ENCODE measurements at places on chromosomes 4 and X. TPM values are rescaled to one million over a fixed set of nuclear protein-coding genes. Genes with fewer than 3 reads are reported as not detected.
A peak's percentile ranks its signal among the peaks of the same experiment; 100 is the strongest.

- no peak overlapping the region for H3K27ac ChIP-seq
- DNase-seq, result no peak
These were observed 243.1 kb upstream of the FTHL17 start for GRCh38 chrX:31314921-31315320.

DNA sequence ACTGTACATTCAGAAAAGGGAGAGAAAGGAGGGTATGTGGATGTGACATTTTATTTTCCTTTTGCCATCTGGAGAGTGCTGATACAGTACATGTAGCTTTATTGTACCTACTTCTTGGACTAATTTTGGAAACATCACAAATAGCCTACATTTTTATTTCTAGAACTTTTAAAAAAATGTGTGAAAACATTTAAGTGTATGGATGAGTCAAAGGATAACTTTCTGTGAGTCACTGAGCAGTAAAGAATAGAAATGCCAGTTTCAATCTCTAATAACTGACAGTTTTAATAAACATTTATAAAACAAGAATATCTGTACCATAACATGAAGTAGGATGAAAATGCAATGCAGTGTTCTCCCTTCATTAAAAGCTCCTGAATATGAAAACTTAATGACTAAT, 374.4 kb upstream of the NWD2 start:
- no peak overlapping the region for H3K27ac ChIP-seq
- DNase-seq, result no peak
- H3K4me1 ChIP-seq, result peaks cover 11% of the 10 kb centered on the region
- no peaks in the 10 kb centered on the region for H3K36me3 ChIP-seq
- no peaks in the 10 kb centered on the region for H3K27me3 ChIP-seq
- H3K4me3 ChIP-seq, result no peak overlapping the region

DNA sequence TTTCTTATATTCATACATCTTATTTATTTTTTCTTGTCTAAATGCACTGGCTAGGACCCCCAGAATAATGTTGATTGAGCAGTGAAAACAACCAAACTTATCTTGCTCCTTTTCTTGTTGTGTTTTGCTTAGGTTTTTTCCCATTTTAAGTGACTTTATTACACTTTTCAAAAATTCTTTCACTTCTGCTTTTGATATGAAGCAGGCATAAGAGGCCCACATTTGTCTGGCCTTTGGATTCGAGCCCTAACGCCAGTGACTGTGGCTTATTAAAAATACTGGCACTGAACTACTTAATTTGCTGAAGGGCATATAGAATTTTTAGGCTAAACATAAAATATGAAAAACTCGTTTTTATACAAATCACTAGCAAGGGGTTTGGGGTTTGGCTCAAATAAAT, 197.0 kb downstream of the ASB9 start:
- H3K4me1 ChIP-seq, result no peaks in the 10 kb centered on the region
- H3K36me3 ChIP-seq, result no peaks in the 10 kb centered on the region
- no peak for DNase-seq
- H3K4me3 ChIP-seq, result no peak overlapping the region
- no peaks in the 10 kb centered on the region for H3K27me3 ChIP-seq

DNA sequence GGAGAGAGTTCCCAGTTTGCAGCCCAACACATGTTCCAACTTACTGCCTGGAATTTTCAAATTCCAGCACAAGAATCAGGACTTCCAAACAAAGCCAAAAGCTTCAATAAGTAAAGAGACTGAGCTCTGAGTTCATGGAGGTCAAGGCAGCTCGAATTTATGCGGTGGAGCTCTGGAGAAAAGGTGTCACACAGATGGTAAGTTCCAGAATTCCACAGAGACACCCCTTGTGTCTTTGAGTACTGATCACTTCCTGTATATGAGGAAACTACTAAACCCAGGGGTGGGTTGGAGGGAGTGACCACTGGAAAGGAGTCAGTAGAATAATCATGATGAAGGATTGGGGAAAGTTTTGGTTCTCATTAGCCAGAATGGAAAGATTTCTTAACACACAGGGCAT, 118.5 kb upstream of the GUCY1A1 start:
- no peak for DNase-seq
- H3K27ac ChIP-seq, result peak overlapping the region; percentile 45
- peaks cover 35% of the 10 kb centered on the region for H3K4me1 ChIP-seq
- peaks cover 22% of the 10 kb centered on the region for H3K36me3 ChIP-seq
- H3K27me3 ChIP-seq, result no peaks in the 10 kb centered on the region
- 0 out of 2 replicates have a peak overlapping the region, but pooled peaks have one; percentile 6 for H3K4me3 ChIP-seq

- H3K4me3 ChIP-seq, result no peak overlapping the region
- no peaks in the 10 kb centered on the region for H3K4me1 ChIP-seq
- no peak for DNase-seq
- H3K36me3 ChIP-seq, result no peaks in the 10 kb centered on the region
- H3K27me3 ChIP-seq, result no peaks in the 10 kb centered on the region
- H3K27ac ChIP-seq, result no peak overlapping the region
These were observed 43.2 kb upstream of the RBM47 start for GRCh38 chr4:40672528-40673522.

- no peak for DNase-seq
- no peaks in the 10 kb centered on the region for H3K4me1 ChIP-seq
- no peak overlapping the region for H3K4me3 ChIP-seq
- no peaks in the 10 kb centered on the region for H3K36me3 ChIP-seq
- no peaks in the 10 kb centered on the region for H3K27me3 ChIP-seq
These were observed 536.8 kb upstream of the CPEB2 start for GRCh38 chr4:14465507-14465906.

GRCh38 chrX:9231491-9231890, 197.6 kb upstream of the FAM9B start:
- H3K4me1 ChIP-seq, result no peaks in the 10 kb centered on the region
- no peak overlapping the region for H3K27ac ChIP-seq
- H3K36me3 ChIP-seq, result no peaks in the 10 kb centered on the region

DNA sequence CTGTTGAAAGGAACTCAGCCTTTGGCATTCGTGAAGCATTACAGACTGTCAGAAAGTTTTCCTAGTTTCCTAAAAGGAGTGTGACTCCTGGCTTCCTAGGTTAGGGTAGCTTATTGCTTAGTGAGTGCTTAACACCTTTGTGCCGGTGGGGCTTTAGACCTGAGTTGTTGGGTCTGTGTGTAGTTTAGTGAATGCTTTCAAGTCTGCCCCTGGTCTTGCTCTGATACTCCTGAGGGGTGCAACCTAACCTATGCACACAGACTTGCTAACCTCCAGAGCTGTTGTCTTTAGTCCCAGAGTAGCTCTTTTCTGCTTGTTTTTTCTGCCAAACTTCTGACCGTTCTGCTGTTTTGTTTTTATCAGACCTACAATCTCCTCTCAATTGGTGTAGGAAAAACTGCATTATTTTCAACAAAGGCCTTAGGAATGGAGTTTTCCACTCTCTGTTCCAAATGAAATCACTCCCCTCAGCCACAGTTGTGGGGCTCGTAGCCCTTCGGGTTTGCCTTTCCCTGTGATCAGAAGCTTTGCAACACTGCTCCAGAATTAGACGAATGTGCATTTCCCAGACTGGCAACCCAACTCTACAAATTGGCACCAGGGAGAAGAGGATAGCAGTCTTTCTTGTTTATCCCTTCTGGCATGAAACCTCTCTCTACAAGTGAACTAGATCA, 1399.1 kb upstream of the PCDH7 start:
- H3K4me1 ChIP-seq, result no peaks in the 10 kb centered on the region
- no peaks in the 10 kb centered on the region for H3K36me3 ChIP-seq
- H3K27ac ChIP-seq, result no peak overlapping the region
- DNase-seq, result no peak

- peak; percentile 63 for DNase-seq
- H3K36me3 ChIP-seq, result peaks cover 15% of the 10 kb centered on the region
- H3K4me3 ChIP-seq, result no peak overlapping the region
- peaks cover 54% of the 10 kb centered on the region for H3K4me1 ChIP-seq
- H3K27me3 ChIP-seq, result no peaks in the 10 kb centered on the region
- peak overlapping the region; percentile 55 for H3K27ac ChIP-seq
These were observed 30.8 kb downstream of the ZNF827 start for GRCh38 chr4:145907812-145908211.

AIMP1 gene
- total RNA-seq, result 38.7 TPM

DSPP gene
- not detected for total RNA-seq

MAGEC1 gene
- total RNA-seq, result not detected

Data from Karpas-422 (cell line).